AG08395 (cell line): ENCODE measurements at places on chromosomes 11 and 22.

GRCh38 chr11:7548659-7549274 lies 35.0 kb downstream of the PPFIBP2 start:
- no peak for DNase-seq

- DNase-seq = no peak
Observed at GRCh38 chr11:83477772-83478171, 191.6 kb upstream of the CCDC90B start.

GRCh38 chr22:29784451-29785361 lies 17.5 kb downstream of the UQCR10 start:
- peak; percentile 45 for DNase-seq

GRCh38 chr11:61832754-61833153 lies 4.7 kb downstream of the FADS2 start:
- DNase-seq = no peak

- DNase-seq = peak; percentile 69
Observed at GRCh38 chr11:32706985-32707741, 87.3 kb downstream of the CCDC73 start.

DNA sequence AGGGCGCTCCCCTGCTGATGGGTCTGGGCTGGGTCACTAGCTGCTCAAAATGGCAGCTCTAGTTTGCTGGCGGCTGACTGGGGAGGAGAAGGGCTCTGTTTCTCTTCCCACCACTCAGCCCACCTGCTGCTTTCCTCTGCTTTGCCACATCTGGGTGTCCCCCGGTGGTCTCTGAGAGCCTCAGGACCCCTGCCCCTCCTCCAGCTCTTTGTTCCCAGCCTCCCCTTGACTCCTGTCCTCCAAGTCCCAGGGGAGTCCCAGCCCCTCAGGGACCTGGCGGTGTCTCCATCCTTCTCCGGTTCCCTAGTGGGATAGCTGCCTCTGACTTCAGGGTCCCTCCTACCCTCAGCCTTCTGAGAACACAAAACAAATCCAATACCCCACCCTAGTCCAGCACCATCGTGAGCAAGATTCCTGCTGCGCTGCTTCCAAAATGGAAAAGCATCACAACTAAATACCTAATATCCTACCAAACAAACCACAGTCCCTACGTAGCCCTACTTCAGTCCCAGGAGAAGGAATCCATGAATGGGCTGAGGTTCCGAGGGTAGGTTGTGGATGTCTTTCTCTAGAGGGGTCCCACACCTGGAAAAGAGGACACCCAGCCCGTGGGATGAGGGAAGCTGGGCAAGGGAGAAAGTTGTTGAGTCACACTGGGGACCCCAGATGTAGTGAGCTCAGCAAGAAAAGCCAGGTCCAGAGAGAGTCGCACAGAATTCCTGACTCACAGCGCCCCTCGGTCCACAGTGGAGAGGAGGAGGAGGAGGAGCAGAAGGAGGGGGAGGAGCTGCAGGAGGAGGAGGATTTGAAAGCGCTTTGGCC lies 45.0 kb upstream of the NNMT start:
- no peak for DNase-seq

DNA sequence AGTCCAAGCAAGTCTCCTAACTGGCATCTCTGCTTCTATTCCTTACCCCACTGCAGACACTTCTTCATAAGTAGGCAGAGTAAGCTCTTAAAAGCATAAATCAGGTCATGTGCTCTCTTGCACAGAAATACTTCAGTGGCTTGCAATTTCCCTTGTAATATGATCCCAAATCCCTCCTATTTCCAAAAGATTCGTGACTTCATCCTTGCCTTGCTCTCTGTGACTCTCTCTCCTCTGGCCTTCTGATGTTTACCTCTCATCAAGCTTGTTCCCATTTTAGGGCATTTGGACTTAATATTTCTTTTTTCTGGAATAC lies 37.4 kb upstream of the NCR3LG1 start:
- DNase-seq = peak; percentile 65

GRCh38 chr22:41382098-41382578 lies 396 bp downstream of the TEF start:
- peak; percentile 87 for DNase-seq

- DNase-seq = peak; percentile 48
Observed at GRCh38 chr11:19631712-19632498, 80.7 kb upstream of the NAV2 start.

- no peak for DNase-seq
Observed at GRCh38 chr11:33262011-33262645, 4.9 kb downstream of the HIPK3 start.

GRCh38 chr11:134750619-134751018 lies 338.6 kb upstream of the B3GAT1 start:
- no peak for DNase-seq

DNA sequence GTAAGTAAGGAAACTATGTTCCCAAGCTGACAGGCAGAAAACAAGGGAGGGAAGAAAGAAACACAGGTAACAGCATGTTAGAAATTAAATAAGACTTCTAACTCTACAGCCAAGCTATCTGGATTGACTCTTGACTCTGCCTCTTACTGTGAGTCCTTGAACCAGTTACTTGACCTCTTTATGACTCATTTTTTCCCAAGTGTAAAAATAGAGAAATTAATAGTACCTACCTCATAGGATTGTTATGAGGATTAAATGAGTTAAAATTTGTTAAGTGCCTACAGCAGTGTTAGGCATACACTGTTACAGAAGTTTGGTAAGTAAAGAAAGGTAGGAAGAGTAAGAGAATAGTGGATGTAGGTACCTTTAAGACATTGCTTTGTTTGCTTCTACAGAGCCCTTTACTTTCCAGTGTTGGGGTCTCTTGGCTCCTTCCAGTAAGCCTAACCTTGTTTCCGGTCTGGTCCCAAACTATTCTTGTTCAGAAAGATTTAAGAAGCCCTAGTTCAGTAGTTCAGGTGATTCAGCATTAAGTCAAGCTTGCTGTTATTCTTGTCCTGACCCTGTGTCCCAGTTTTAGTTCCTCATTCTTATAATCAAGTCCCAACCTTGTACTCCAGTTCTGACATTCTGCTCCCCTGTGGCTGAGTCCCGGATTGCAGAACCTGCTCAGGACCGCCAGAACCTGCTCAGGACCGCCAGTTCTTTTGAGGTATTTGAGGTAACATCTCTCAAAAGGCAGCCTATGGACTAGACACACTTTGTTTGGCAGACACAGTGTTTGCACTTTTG lies 963.4 kb upstream of the CCDC90B start:
- no peak for DNase-seq

- no peak for DNase-seq
Observed at GRCh38 chr22:17491090-17491640, 72.1 kb upstream of the SLC25A18 start.

DNA sequence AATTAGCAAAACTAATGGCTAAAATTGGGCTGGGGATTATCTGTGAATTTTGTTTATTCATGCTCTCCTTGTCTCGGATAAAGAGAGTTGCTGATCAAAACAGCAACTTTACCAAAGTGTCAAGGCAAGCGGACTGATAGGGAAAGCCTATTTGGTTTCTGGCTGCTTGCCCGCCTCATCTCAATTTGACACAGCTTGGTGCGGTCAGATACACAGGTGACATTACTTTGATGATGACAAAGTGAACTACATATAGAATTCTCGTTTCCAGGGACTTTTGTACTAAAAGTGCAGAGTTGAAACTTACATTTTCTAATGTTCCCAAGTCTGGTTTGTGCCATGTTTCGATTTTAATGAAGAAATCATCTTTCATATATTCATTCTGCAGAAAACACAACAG lies 22.8 kb downstream of the PITPNB start:
- DNase-seq = no peak

GRCh38 chr11:58334708-58335107 lies 24.2 kb downstream of the OR5B17 start:
- DNase-seq = peak; percentile 63

GRCh38 chr11:128116447-128116846 lies 470.9 kb downstream of the ETS1 start:
- no peak for DNase-seq
